Fibroblast of skin of scalp (primary cell): ENCODE measurements at places on chromosomes 4 and X.

GRCh38 chrX:43655151-43656004, 721 bp upstream of the MAOA start:
- DNase-seq, result peak; percentile 26

- DNase-seq, result peak; percentile 9
Measured at GRCh38 chrX:51395810-51396728, 63.4 kb downstream of the NUDT10 start.

- DNase-seq, result no peak
Measured at GRCh38 chrX:96430756-96431455, 253.7 kb upstream of the DIAPH2 start.

DNA sequence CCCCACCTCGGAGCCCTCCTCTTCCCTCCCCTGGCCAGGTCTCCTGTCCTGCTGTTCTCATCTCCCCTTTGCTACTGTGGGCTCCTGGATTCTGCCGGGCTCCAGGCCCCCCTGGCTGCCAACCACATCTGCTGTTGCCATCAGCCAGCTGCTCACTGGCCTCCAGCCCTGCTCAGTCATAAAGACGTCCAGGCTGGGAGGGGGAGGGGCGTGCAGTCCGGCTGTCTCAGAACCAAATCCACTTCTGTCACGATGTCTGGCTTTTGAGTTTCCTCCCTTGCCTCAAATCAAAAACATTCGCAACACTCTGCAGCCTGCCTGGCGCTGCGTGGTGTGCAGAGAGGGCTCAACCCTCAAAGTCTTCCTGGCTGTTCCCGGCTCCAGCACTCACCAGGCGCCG, 7.1 kb downstream of the RASL11B start:
- DNase-seq, result peak; percentile 57

DNA sequence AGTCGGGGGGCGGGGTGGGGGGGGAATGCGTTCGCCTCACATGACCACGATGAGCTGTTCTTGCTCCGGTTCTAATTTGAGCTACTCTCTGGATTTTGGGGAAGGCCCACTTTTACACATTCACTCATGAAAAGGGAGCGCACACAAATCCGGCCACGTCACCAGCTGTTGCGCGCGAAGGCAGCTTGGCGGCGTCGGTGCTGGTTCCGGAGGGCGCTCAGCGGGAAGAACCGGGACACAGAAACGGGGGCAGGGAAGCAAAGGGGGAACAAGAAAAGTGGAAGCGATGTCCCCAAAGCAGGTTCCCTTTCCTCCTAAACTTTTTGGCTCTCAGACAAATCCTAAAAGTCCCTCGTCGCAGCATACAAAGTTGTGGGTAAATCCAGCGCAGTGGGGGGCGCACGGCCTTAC, 605 bp downstream of the ANXA5 start:
- DNase-seq, result peak; percentile 85

DNA sequence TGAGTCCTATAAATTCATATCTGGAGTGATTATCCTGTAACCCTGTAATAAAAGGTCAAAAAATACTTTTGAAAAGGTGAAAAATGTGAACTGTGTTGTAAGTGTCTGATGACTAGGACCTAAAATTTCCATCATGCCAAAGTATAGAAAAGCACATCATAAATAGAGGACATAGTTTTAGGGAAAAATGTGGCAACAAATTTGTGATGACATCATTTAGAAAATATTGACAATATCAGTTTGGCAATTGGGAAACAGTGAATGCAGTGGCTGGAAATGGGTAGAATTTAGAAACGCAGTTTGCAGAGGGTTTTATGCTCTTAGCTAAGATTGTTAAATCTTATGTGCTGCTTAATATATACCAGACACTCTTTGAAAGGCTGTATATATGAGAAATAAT, 1464.8 kb downstream of the RAPGEF2 start:
- no peak for DNase-seq

- DNase-seq, result no peak
Measured at GRCh38 chr4:53711926-53712325, 120.6 kb upstream of the LNX1 start.

- peak; percentile 5 for DNase-seq
Measured at GRCh38 chr4:127997534-127998388, 32.6 kb downstream of the ABHD18 start.

- DNase-seq, result no peak
Measured at GRCh38 chr4:7559741-7560395, 125.1 kb upstream of the PSAPL1 start.

- DNase-seq, result no peak
Measured at GRCh38 chr4:75126058-75126457, 193.1 kb downstream of the PARM1 start.

DNA sequence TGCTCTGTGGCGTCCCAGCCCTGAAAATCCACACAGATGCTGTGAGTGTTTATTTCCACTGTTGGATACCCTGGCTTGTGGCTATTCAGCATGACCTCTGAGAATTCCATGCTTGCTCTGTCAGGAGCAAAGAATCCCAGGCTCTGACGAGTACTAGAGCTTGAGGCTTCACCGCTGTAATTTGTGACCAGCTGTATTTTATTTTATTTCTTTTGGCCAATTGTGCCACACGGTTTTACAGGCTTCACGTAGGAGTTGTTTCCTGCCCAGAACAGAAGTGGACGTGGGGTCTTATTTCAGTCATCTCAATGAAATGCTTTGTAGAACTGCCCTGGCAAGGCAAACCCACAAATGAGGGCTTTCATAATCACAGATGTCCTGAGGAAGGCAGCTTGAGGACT, 69.4 kb upstream of the CLDN34 start:
- DNase-seq, result peak; percentile 77

DNA sequence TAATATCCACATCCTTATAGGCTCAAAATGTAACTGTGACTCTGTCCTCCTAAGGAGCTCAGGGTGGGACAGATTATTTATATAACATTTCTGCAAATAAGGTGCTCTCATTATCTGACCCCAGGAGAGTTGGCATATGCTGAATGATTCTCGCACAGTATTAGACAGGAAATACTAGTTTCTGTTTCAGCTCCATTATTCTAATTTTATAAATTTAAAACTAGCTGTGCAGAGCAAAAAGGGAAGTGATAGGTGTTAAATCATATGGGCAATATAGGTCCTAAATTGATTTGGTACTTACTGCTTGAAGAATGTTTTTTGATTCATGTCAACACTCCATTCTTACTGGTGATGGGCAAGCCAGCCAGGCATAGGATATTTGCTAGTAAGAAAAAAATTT, 141.5 kb downstream of the GLRA2 start:
- no peak for DNase-seq

DNA sequence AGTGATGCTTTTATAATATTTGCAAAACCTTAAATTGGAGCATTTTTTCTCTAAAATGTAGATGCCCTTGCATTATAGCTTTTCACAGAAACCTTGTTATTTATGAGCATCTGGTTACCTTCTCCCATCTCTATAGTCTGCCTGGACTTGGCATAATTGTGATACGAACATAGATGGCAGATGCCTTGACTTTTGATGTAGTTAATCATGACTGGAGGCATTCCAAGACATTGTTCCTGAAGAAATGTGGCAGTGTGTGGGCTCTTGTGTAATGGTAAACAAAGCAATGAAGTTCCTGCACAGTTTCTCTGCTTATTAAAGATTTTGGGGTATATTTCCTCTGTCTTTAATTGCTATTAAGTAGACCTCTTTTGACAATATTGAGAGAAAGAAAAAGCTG, 500.1 kb downstream of the PCDH19 start:
- no peak for DNase-seq

DNA sequence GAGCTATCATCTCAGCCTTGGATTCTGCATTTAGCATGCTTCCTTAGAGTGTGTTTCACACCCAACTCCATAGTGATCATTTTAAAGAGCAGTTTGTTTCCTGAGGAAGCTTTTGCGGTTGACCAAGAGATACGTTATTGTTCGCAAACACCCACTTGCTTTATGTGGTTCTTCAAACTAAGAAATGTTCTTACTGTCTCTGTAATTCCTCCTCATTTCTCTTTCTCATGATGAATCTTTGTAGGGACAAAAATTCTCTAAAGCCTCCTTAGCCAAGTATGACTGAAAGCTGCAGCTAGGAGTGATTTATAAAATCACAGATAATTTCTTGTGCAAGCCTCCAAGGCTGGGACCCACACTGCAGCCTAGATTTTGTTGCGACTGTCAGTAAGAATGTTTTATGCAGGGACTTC, 10.0 kb downstream of the TNIP3 start:
- DNase-seq, result no peak

- DNase-seq, result no peak
Measured at GRCh38 chrX:10166731-10167151, 10.0 kb downstream of the CLCN4 start.

- peak; percentile 34 for DNase-seq
Measured at GRCh38 chrX:132671229-132671641, 182.4 kb upstream of the MBNL3 start.

DNA sequence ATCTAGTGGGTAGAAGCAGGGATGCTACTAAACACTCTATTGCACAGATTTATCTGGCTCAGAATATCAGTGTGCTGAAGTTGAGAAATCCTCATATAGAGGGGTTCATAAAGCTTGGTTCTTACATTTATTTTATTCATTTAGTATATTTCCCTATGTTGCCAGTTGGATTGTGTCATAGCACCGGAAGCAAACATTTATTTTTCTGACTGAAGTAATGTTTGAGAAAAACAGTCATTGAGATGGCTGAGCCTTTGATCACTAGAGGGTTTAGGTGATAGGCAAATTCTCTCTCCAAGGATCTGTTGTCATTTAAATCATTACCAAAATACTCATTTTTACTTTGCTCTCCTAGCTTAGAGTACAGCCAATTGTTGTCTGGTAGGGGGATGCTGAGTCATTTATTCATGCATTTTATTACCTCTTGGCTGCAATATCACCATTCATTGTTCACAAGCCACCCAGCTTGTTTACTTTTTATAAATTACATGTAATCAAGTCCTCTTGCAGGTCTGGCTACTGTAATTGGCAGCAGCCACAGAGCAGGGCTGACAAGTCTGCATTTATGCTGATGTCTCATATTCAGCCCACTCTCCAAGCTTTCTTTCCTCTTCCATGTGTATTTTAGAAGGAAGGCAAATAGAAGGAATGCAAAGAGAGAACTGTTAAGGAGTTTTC, 15.2 kb downstream of the GAB1 start:
- no peak for DNase-seq

GRCh38 chr4:151917145-151917734, 156.4 kb upstream of the GATB start:
- no peak for DNase-seq

GRCh38 chr4:88734403-88734949, 36.8 kb upstream of the NAP1L5 start:
- no peak for DNase-seq

DNA sequence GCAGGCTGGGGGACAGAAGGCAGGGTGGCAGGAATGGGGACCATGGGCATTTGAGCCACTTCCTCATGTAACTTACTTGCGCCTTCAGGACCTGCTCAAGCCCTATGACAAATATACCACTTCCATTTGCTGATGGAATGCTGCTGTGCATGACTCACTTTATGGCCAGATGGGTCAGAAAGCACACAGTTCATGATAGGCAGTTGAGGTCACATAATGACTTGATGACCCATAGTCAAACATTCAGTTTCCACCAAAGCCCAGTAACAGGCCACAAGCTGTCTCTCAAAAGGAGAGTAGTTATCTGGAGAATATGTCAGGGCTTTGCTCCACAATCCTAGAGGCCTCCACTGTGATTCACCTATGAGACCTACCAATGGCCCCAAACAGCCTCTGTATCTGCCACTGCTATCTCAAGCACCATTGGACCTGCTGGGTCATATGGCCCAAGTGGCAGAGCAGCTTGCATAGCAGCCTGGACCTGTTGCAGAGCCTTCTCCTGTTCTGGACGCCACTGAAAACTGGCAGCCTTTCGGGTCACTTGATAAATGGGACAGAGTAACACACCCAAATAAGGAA, 5.3 kb upstream of the PAPSS1 start:
- no peak for DNase-seq

- DNase-seq, result no peak
Measured at GRCh38 chr4:176308441-176308840, 11.3 kb upstream of the SPCS3 start.

- DNase-seq, result peak; percentile 43
Measured at GRCh38 chr4:108433832-108434231, 186.5 kb upstream of the RPL34 start.

GRCh38 chr4:101191302-101192098, 155.8 kb downstream of the PPP3CA start:
- peak; percentile 62 for DNase-seq
